Posterior vena cava (tissue), 2 donors: ENCODE measurements at places on chromosomes 5 and 9. TPM values are rescaled to one million over a fixed set of nuclear protein-coding genes. Genes with fewer than 3 reads are reported as not detected.

DNA sequence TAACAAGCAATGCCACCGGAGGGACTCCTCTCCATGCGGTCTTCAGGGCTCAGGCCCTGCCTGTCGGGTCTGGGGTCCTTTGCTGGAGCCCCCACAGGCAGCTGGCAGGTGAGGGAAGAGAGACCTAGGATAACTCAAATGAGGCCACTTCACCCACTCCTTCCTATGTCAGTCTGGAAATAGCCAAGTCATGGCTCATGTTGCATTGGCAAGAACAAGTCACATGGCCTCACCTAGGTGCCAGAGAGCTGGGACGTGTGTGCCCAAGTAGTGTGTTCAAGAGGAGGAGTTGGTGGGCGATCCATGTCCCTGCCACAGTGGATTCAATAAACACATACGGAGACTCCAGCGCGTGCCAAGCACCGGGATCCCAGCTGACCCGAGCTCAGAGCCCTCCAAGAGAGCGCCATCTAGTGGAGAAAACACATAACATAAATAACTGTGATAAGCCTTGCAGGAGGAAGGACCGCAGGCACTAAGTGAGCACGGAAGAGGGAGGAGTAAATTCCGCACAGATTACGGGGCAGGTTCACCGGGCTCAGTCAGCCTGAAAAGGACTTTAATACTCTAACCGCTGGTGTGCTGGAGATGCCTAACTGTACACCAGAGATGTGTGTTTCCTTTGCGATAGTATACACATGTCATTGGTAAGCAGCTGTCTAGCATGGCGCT is 580.8 kb downstream of the CCDC171 start:
- no peak for DNase-seq

DNA sequence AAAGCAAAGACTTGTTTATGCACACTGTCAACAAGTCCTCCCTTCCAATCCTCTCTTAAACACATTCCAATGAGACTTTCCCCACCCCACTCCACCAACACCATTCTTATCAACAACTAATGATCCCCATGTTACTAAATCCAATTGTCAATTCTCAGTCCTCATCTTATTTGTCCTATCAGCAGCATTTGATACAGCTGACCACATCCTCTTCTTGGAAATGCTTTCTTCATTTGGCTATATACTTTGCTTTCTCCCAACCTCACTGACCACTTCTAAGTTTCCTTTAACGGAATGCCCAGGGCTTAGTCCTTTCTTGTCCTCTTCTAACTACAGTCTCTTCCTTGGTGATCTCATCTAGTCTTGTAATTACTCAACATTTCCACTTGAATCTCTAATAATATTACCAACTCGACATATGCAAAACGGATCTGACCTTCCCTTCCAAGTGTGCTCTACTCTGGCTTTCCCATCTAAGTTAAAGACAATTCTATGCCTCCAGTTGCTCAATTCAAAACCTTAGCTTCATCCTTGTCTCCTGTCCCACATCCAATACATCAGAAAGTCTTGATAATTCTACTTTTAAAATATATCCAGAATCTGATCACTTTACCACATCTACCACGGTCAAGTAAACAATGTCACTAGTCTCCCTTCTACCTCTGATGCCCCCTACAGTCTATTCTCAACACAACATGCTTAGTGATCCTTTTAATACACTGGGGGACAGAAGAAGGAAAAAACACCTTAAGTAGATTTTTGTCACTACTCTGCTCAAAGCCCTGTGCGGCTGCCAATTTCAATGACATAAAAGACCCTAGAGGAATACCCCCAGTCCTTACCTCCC is 25.5 kb downstream of the AGTPBP1 start:
- DNase-seq, result no peak

DNA sequence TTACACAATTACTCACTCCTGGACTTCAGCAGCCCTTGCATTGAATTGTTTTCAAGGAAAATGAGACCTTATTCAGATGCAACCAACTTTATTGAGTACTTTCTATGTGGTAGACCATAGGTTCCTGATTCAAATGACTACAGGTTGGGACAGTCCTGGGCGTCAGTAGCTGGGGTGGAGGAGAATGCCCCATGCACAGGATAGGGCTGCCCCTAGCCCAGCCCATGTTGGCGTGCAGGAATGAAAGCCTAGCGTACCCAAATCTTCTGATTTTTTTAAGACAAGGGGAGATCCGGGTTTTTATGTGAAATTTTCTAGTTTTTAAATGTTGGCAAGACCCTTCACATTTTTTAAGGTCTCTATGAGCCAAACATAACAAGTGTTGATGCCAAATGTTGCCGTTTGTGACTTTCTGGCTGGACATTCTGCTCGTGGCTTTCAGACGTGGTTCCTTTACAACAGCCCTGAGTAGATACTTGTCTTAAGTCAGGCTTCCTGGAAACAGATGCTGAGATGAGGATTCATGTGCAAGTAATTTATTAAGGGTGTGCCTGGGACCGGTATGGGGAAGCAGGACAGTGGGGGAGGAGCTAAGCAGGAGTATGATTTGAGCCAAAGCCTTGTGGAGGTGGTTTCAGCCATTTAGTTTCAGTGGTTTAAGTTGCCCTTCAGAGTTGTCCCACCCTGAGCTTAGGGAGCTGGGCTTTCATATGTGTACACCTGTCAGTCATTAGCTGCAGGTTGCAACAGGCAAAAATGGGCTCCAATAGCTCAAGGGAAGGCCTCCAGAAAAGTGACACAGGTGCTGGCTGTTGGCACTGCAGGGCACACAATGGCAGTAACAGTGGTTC is 154.1 kb downstream of the NTRK2 start:
- no peak for DNase-seq

DNA sequence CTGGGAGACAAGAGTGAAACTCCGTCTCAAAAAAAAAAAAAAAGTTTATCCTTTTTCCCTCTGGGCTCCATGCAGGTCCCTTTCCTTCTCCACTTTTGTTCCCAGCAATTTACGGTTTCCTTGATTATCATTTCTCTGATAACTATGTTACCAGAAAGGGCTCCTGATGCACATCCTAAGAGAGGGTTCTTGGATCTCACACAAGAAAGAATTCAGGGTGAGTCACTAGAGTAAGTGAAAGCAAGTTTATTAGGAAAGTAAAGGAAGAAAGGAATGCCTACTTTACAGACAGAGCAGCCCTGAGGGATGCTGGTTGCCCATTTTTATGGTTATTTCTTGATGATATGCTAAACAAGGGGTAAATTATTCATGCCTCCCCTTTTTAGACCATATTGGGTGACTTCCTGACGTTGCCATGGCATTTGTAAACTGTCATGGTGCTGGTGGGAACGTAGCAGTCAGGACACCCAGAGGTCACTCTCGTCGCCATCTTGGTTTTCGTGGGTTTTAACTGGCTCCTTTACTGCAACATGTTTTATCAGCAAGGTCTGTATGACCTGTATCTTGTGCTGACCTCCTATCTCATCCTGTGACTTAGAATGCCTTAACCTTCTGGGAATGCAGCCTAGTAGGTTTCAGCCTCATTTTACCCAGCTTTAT is 13.5 kb upstream of the MELK start:
- DNase-seq, result peak; percentile 9

GRCh38 chr5:60340326-60340725 is 359.6 kb downstream of the DEPDC1B start:
- DNase-seq, result no peak

DNA sequence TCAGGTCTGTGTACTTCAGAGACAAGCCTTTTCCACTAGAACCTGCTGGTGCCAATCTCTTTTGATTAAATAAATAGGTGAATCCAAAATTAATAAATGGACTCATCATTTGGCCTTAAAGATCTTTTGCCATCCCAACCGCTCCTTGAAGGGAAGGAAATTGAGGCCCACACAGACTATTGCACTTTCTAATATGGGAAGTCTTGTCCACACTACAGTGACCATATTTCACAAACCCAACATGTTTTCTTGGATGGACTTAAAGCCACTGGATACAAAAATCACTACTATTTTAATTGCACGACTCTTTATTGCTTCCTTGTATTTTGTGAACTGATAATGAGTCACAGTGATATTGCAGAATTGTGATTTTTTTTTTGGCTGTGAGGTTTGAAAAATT is 135.0 kb downstream of the DIRAS2 start:
- DNase-seq, result no peak

DNA sequence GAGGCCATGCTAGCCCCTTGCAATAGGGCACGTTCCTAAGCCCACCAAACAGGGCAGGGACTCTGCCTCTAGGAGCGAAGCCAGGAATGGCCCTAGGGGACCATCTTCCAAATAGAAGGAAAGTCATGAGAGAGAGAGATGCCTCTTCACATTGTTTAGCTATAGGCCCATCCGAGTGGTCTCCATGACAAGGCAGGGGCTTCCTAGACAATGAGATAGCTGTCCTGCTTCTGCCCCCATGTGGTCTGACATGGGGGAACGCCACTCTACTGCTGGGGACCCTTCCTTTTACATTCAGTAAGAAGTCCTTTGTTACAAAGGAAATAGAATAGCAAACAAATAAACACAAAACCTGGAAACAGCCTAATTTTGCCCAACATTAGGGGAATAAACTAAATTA is 17.9 kb upstream of the KIF4B start:
- DNase-seq, result no peak

Gene TMEM174
- not detected for total RNA-seq
